ENCODE measurements at places on chromosomes 16 and 17.

- DNase-seq, result no peak
Observed at GRCh38 chr17:75542229-75542628, 16.7 kb downstream of the LLGL2 start.

DNA sequence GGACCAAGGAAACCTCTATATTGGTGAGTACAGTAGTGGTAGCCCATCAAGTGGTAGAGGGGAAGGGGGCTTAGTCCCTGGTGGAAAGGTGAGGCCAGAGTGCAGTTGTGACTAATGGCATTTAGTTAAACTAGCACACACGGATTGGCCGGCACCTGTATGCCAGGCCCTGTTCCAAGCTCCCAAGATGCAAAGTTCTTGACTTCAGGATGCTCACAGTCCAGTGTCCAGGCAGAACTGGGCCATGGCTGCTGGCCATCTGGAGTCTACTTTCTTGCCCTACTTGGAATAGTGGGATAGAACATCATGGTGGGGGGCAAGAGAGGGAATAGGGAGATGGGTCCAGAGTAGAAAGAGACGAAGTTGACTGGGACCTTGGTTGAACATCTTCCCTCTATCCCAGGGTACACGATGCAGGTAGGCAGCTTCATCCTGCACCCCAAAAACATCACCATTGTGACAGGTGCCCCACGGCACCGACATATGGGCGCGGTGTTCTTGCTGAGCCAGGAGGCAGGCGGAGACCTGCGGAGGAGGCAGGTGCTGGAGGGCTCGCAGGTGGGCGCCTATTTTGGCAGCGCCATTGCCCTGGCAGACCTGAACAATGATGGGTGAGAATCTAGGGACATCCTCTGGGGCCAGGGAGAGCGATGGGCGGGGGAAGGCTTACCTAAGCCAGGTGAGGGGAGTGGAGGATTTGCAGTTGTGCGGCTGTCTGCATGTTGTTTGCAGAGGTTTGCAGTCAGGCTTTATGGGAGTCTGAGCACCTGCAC lies 15.2 kb downstream of the ITGA3 start:
- DNase-seq, result no peak

DNA sequence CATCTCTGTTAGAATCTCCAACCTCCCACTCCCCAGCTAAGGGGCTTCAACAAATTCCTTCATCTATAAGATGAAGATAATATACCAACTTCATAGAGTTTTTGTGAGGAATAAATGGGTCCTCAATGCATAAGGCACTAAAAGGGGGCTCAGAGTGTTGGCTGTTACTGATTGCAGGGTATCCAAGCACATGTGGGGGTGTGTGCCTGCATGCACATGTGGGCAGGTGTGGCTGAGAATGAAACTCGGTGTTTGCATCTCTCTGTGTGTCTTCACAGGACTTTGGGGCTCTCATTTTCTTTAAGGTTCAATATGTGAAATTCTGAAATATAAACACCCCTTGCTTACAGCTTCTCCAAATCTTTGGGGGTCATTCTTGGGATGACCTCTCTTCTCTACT lies 4.1 kb upstream of the PPP1R9B start:
- no peak for DNase-seq

GRCh38 chr17:55440391-55440790 lies 18.8 kb upstream of the MMD start:
- no peak for DNase-seq

DNA sequence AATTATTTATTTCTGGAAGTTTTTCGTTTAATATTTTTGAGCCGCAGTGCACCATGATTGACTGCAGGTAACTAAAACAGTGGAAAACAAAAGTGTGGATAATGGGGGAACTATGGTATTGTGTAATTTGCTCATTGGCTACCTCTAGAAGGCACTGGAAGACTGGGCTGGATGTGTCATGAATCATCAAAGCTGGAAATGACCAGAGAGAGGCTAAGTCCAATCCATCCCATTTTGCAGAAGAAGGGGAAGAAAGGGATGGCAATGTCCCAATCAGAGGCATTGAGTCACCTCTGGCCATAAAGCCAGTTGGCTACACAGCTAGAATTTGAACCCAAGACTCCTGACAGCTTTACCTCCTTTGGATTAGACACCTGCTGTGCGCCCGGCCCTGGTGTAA lies 29.3 kb downstream of the GLP2R start:
- DNase-seq, result no peak

GRCh38 chr17:11991461-11991860 lies 5.8 kb downstream of the ZNF18 start:
- DNase-seq, result no peak

GRCh38 chr16:53745086-53745485 lies 41.1 kb downstream of the FTO start:
- no peak for DNase-seq

DNA sequence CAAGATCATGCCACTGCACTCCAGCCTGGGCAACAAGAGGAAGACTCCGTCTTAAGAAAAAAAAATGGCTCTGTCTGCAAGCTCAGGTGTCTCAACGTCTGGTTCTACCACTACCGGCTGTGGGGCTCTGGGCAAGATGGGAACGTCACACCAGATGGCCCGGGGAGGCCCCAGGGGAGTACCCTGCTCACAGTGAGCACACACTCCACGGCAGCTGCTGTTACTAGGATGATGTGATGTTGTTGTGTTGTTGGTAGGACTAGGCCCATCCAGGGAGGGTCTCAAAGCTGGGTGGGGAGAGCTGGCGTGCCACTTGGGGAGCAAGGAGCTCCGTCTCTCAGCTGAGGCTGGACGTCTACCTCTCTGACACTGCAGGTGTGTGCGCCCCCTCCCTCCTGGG lies 9.4 kb upstream of the NPTX1 start:
- DNase-seq, result no peak

- DNase-seq, result peak; percentile 86
Observed at GRCh38 chr16:53372992-53373871, 61.0 kb upstream of the RBL2 start.

DNA sequence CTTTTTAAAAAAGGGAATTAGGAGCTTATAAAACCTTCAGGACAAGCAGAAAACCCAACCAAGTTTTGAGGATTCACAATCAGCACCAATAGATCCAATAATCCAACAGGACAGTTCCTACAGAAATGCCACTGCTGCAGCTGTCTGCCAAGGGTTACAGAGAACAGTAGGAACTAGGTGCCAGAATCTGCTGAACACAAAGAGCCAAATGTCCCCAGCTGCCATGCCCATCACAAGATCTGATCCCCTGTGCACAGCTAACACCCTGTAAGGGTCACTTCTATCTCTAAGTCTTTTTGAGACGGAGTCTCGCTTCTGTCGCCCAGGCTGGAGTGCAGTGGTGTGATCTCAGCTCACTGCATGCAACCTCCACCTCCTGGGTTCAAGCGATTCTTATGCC lies 262.3 kb downstream of the STX8 start:
- no peak for DNase-seq

GRCh38 chr16:8665529-8665928 lies 8.9 kb upstream of the ABAT start:
- DNase-seq, result no peak

GRCh38 chr16:67760956-67761230 lies 41.8 kb upstream of the GFOD2 start:
- no peak for DNase-seq

- no peak for DNase-seq
Observed at GRCh38 chr17:41864498-41864835, 756 bp downstream of the KLHL11 start.

DNA sequence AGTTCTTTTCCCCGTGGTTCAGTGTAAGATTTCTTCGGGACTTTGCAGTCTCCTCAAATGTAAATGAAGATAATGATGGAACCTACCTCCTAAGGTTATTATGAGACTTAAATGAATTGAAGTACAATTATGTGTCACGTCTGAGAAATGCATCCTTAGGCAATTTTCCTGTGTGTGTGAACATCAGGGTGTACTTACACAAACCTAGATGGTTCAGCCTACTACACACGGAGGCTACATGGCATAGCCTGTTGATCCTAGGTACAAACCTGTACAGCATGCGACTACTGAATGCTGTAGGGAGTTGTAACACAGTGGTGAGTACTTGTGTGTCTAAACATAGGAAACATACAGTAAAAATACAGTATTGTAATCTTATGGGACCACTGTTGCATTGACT lies 1.1 kb upstream of the FAM20A start:
- no peak for DNase-seq

Measured in stimulated activated CD4-positive, alpha-beta T cell treated with anti-CD3 and anti-CD28 coated beads, Interleukin-2, amount 100 ng/mL, for 24 hours (primary cell).